ENCODE measurements at places on chromosomes 12 and 14. TPM values are rescaled to one million over a fixed set of nuclear protein-coding genes. Genes with fewer than 3 reads are reported as not detected.

CDKN3 gene
- total RNA-seq = 4.1 TPM

KRT79 gene
- not detected for total RNA-seq

TECPR2 gene
- total RNA-seq = 15.9 TPM

TMEM132D gene
- 4.4 TPM for total RNA-seq

DCAF5 gene
- total RNA-seq = 37.1 TPM

ERBB3 gene
- 2.2 TPM for total RNA-seq

DNA sequence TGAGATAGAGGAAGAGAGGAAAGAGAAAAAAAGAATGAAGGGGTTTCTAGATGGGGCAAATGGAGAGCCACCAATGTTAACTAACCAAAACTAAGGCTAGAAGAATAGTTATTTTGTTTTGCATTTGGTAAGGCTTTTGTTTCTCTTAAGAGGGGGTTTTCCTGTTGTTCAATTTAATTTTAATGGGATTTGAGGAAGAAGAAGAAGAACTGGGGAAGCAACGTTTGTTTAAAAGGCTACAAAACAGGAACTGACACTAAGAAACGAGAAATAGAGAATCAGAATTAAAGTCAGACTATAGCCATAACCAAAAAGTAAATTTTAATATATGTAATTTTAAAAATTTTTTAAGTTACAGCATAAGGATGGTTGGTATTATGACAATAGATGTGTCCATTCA, 13.7 kb downstream of the TXNDC16 start:
- DNase-seq = no peak

DNA sequence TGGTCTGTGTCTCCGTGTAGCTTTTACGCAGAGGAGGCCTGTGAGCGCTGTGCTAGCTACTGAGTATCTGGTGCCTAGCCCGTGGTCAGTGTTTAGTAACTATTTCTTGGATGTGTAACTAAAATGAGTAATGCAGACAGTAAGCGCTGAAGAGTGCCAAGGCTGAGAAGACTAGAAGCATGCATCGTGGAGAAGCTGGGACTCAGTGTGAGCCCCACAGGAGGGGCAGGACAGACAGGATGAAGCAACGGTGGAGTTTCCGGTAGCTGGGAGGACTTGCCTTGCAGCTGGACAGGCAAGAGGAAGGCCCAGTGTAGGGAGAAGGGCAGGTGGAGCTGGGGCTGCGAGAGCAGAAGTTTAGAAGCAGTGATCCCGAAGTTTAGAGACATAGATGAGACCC, 233.4 kb upstream of the FKBP4 start:
- no peak for DNase-seq

DNA sequence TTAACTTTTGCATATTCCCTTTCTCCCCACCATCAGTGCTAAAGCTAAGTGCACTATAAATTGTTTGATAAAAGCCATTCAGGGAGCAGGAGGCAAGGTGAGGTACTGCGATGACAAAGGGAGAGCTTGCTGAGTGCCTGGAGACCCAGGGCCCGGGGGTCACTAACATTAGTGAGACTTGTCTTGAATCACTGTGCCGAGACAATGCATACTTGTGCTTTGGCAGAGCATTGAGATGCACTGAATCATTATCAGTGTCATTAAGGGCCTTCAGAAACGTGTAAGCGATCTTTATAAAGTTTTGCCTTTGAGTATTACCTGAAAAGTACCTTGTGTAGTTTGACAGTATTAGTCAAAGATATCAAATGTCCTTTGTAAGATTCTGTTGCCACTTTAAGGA, 447.5 kb downstream of the PCNX1 start:
- no peak for DNase-seq

DNA sequence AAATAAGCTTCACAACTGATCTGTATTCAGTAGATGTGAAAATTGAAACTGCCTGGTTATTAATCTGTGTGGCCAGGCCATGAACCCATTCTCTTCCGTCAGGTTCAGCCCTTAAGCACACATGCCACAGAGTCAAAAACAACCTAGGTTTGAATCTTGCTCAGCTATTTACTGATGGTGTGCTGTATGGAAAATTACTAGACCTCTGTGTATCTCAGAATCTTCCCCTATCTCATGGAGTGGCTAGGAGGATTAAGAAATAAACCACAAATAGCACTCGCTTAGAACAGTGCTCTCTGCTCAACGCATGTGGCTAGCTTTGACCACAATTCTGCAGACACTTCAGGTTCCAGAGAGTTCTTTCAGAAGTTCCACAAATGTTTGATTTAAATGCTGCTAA, 240.7 kb upstream of the PLEKHG7 start:
- no peak for DNase-seq

GRCh38 chr12:2243275-2243674, 190.5 kb downstream of the CACNA1C start:
- DNase-seq = no peak

DNA sequence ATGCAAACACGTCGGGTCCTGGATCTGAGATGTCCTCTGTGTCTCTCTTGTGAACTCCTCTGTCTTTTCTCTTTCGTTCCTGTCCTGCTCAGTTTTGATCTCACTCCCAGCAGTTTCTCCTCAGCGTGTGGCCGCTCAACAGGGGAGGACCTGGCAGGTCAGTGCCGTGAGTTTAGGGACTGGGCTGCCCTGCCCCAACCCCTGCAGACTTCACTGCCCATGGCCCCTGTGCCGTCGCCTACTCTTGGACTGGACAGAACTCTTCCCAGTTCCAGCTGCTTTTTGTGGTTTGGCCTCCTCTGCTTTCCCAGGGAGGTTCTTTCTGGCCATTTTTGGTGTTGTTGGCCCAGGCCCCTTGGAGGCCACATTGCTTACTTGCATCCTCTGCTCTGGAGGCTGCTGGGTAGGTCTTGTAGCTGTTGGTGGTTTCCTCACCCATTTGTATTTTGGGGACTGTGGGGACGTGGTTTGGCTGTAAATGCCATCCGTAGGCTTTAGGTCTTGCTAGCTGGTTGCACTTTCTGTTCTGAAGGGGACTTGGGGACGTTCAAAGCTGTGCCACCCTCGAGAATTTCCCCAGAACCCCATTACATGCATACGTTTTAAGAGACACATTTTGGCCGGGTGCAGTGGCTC, 20.0 kb upstream of the DNAH10 start:
- no peak for DNase-seq

DNA sequence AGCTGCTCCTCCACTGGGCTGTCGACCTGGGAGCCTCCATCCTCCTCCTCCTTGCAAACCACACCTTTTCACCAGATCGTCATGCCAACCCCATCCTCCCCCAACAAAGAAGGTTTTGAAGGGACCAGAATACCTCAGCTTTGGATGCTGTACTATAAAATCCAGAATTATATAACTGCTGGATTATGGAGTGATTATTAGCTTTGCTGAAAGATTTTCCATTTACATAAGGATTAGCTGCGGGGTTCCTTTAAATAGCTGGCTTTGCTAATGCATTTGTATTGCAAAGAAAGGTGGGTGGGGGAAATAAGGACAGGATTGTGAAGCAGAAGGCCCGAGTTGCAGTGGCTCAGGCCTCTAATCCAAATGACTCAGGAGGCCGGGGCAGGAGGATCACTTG, 36.6 kb downstream of the ESRRB start:
- no peak for DNase-seq

DNA sequence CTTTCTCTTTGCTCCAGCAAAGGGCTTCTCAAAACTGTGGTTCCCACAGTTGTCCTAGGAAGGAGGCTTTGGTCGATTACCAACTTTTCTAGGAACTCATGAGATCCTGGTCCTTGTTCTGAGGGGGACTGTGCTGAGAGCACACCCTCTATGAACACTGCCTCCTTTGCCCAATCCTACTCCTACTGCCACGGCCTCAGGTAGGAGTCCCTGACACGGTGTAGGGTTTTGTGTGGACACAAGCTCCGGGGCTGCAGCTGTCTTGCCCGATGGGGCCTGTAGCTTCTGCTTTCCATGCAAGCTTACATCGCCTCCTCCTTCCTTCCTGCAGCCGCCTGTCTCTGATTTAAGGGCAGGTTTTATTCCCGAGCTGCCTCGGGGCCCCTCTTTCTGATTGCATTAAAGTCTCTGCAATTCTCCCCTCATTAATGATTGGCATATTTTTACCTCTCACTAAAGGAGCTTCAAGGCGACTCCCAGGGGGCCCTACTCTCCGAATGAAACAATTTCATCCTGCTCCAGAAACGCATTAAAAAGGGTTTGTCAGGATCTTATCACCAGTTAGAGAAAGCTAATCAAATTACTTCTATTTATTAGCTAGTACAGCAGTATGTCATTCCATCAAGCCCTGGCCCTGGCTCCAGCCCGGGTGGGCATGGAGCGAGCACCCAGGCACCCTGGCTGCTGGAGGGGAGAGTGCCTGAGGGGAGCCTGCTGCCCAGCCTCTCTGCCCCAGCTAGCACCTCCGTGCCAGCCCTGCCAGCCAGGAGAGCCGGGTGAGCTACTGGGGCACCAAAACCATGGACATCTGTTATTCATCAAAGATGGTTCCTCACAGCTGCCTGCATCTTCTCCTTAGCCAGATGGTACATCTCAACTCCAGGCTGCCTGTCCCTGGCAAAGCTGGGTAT, 38.0 kb upstream of the ESRRB start:
- DNase-seq = no peak

All from occipital lobe (tissue), 3 donors.